Stimulated activated CD4-positive, alpha-beta T cell treated with anti-CD3 and anti-CD28 coated beads, TNF-alpha, amount 100 ng/mL, for 4 hours (primary cell): ENCODE measurements at places on chromosomes 1 and 21.
A peak's percentile ranks its signal among the peaks of the same experiment; 100 is the strongest.

GRCh38 chr1:244918421-244919319, 54.3 kb upstream of the HNRNPU start:
- peak; percentile 63 for DNase-seq

DNA sequence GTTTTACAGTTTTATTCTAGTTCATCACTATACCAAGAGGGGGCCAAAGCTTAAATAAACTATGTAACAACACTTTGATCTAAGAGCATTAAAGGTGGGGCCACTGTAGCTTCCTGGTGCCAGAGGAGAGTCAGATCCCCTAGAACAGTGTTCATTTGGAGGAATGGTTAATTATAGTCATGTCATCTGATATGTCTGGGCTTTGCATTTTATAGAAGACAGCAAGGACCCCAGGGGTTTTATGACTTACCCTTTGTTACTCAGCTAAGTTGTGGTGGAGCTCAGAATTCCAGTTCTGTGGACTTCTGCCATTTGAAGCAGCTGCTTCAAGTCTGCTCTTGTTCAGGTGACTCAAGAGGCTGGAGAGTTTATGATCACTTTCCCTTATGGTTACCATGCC, 16.7 kb downstream of the KDM4A start:
- no peak for DNase-seq

GRCh38 chr1:178774263-178774662, 49.2 kb downstream of the RALGPS2 start:
- no peak for DNase-seq

DNA sequence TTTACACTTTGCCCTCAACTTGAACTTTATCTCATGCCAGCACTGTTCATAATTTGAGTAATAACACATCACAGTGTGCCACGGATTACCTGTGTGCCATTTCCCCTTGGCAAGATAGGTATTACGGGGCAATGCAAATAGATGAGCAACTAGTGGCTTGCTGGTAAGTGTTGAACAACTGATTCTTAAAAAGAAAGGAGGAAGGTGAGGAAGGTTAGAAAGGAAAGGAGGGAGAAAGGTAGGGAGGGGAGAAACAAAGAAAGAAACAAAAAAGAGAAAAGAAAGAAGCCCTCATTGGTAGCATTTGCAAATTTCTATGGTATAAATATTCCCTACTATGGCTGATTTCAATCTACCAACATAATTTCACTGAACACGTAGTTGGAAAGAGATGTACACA, 118.2 kb upstream of the OLIG2 start:
- no peak for DNase-seq

DNA sequence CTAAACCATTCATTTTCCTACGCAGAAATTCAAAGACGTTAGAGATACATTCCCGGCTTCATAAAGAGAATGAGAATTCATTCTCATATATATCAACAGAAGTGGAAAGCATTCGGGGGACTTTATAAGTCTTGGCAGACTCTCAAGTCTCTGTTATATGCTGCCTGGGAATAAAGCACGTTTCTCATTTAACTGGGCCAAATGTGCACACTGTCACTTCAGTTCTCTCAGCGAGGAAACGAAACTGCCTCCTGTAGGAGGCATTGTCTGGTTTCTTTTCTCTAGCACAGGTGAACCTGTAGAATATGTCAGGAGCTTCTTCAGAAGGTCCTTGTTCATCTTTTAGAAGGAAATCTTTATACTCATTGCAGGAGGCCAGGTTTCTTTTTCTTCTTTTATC, 367.6 kb downstream of the PTBP2 start:
- no peak for DNase-seq

DNA sequence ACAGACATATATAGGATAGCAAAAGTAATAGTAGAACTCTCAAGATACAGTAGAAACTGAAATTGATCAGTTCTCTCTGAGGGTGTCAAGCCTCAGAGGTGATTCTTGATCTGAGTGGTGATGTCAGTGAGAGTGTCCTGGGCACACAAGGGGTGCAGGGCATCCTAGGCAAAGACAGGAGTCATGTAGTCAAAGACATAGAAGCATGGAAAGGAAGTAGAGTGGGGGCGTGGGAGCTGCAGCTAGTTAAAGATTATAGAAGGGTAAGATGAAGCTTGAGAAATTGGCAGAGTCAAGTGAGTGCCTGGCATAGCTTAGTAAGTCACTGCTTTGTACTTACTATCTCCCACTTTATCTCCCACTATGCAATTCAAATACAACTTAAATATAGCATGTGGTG, 22.8 kb downstream of the CDC7 start:
- DNase-seq, result no peak

DNA sequence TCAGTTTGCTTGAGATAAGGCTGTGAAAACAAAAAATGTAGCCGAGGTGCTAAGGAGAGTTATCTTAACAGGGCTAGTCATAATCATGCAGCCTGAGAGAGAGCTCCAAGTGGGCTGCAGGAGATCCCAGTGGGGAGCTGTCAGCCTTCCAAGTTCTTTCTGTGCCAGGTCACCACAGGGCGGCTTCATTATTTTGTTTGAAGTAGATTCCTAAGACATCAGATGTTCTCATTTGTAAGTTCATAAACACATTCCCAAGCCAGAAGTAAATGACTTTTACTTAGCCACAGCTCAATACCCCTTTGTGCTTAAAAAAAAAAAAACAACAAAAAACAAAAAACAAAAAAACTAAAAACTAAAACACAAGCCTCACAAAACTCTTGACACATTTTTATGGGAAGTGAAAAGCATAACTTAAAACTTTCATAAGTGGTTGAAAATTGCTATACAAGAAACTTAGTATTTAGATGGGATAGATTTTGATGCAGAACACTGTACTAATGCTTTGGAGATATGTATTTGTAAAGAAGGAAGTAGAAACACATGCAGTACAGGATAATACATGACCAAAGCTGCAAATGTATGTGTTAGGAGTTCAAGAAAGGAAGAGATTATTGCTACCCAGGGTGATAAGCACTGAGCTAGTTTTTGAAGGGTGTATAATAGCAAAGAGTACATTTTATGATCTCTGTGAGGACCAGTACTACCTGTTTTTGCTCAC, 8.6 kb downstream of the CDC14A start:
- no peak for DNase-seq

DNA sequence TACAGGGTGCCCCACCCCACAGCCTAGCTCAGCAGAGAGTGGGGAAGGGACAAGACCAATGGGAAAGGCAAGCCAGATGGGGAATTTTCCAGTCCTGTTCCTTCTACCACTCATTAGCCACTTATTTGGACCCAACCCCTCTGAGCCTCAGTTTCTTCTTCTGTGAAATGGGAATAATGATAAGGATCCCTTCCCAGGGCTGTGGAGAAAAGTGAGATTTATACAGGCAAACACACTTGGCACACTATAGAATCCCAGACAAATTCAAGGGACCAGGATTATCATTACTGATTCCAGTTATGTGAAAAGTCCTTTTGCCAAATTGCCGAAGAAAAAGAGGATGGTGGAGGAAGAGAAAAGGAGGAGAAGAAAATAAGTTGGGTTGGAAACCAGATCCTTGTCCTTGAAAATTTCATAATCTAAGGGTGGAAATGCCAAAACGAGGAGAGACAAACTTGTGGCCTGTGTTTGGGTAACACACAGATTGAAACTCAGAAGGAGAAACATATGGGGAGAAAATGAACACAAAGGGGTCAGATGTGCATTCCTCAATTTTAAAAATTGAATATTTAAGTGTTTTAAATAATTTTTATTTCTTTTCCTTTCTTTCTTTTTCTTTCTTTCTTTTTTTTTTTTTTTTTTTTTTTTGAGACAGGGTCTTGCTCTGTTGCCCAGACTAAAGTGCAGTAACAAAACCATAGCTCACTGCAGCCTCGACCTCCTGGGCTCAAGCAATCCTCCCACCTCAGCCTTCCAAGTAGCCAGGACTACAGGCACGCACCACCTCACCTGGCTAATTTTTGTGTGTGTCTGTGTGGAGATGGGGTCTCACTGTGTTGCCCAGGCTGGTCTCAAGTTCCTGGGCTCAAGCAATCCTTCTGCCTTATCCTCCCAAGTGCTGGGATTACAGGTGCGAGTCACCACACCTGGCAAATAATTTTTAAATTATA, 9.6 kb downstream of the CAPN2 start:
- DNase-seq, result no peak

DNA sequence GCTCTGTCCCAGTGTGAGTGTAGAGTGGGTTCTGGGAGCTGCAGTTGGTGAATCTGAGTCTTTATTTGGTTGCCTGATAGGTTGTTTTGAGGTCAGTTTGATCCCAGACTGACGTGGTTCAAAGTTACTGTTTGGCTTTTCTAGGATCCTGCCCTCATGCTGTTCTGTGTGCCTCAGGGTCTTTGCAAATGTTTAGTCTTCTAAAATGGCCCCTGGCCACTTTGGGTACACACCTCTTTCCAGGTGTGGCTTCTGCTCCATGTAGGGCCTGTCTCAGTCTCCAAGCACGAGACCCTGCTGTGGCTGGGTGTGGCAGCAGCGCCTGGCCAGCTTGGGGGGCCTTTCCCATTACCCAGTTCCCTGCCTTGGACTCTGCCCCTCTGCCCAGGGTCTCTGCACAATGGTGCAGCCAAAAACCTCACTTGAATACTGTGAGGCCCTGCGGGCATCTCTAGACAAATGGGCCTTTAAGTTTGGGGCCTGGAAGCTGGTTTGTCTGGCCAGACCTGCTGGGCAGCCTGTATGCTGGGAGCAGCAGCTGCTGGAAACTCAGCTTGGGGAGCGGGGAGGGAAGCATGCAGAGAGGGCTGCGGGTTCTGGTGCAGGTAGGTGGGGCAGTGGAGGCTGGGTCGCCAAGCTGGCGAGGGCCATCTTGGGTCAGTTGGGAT, 5.6 kb downstream of the PTPRF start:
- DNase-seq, result no peak

GRCh38 chr1:234719454-234720251, 109.7 kb upstream of the IRF2BP2 start:
- no peak for DNase-seq

GRCh38 chr21:16239659-16240265, 510.0 kb downstream of the USP25 start:
- DNase-seq, result no peak
